ENCODE measurements at places on chromosomes 2 and 18. TPM values are rescaled to one million over a fixed set of nuclear protein-coding genes. Genes with fewer than 3 reads are reported as not detected.

GRCh38 chr2:190762566-190762965 lies 113.7 kb downstream of the NAB1 start:
- peaks cover 25% of the 10 kb centered on the region for H3K4me1 ChIP-seq
- no peaks in the 10 kb centered on the region for H3K27me3 ChIP-seq
- H3K27ac ChIP-seq: no peak overlapping the region
- no peak for DNase-seq
- H3K36me3 ChIP-seq: no peaks in the 10 kb centered on the region
- H3K4me3 ChIP-seq: no peak overlapping the region

- H3K4me1 ChIP-seq: no peaks in the 10 kb centered on the region
- no peak overlapping the region for H3K27ac ChIP-seq
- H3K36me3 ChIP-seq: no peaks in the 10 kb centered on the region
- H3K27me3 ChIP-seq: peaks cover 3% of the 10 kb centered on the region
Measured at GRCh38 chr18:37266290-37266689, 299.3 kb downstream of the CELF4 start.

GRCh38 chr2:220663065-220663464 lies 909.0 kb downstream of the EPHA4 start:
- H3K4me1 ChIP-seq: peaks cover 39% of the 10 kb centered on the region
- H3K36me3 ChIP-seq: no peaks in the 10 kb centered on the region
- DNase-seq: no peak

Gene ERICH2
- total RNA-seq: 2.0 TPM

Gene GPBAR1
- 0.20 TPM for total RNA-seq

Measured in PC-9 (cell line).